ENCODE measurements at places on chromosomes 4 and X.

DNA sequence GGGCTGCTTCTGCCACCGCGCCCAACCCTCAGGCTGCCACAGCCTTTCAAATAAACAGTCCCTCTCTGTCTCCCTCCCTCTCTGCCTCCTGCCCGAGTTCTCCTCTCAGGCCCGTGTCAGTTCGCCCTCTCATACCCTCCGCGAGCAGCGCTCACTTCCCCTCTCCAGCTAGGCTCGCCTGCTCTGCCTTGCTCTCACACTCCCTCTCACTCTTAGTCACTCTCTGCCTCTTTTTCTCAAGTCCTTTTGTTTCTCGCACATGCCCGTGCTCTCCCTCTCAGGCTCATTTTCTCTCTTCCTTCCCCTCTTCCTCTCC is 3.2 kb downstream of the EFNB1 start:
- peak; percentile 40 for DNase-seq

GRCh38 chrX:7272346-7272745 is 124.4 kb upstream of the PUDP start:
- DNase-seq: no peak

- peak; percentile 76 for DNase-seq
Observed at GRCh38 chrX:120462370-120462769, 6.7 kb downstream of the LAMP2 start.

DNA sequence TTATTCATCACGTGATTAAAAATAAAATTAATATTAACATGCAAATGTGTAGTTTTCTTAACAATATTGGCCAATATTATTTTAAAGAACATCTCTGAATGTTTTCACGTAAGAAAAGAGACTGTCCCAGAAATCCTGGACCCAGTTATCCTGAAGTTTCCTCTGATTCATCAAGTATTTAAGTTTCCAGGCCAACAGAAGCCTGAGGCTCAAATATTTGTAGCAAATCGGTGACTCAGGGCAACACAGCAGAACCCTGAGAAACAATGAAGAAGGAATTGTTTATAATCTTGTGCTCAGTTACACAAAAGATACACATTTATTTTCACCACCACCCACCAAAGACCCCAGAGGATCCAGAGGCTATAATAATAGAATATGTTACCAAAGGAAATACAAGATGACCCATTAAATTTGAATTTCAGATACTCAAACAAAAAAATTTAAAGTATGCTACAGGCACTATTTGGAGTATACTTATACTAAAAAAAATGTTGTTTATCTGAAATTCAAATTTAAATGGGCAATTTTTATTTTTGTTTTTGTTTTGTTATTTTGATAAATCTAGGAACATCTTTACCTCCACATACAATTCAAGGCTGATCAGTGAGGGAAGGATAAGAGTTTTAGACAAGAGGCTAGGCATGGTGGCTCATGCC is 33.9 kb upstream of the SLC7A11 start:
- DNase-seq: no peak

DNA sequence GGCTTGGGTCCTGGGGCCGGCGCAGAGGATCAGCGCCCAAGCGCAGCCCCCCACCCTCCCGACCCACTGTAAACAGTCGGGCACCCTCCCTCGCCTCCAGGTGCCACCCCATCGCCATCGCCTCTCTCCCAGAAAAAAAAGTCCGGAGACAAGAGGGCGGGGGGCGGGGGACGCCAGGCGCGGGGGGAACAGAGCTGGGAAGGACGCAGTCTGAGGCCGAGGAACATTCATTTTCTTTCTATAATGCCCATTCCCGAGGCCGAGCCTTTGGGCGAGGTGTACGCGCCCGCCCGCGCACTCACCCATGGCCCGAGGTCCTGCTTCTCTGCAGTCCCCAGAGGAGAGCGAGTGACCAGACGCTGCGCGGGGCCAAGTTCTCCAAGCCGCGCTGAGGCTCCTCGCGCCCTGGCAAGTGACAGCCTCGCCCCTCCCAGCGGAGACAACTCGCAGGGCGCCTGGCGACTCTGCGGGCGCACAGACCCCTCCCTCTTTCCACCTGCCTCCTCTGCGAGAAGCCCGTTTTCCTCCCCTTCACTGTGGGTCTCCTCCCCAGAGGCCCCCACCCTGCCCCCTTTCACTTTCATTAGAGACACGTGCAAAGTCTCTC is 63.5 kb upstream of the WDR17 start:
- peak; percentile 23 for DNase-seq

GRCh38 chr4:67721770-67722597 is 21.0 kb upstream of the UBA6 start:
- DNase-seq: peak; percentile 97

GRCh38 chr4:141121101-141121500 is 12.2 kb downstream of the RNF150 start:
- no peak for DNase-seq

- no peak for DNase-seq
Observed at GRCh38 chrX:68988865-68989264, 160.0 kb downstream of the EFNB1 start.

GRCh38 chr4:109078724-109079123 is 223.7 kb downstream of the COL25A1 start:
- no peak for DNase-seq

DNA sequence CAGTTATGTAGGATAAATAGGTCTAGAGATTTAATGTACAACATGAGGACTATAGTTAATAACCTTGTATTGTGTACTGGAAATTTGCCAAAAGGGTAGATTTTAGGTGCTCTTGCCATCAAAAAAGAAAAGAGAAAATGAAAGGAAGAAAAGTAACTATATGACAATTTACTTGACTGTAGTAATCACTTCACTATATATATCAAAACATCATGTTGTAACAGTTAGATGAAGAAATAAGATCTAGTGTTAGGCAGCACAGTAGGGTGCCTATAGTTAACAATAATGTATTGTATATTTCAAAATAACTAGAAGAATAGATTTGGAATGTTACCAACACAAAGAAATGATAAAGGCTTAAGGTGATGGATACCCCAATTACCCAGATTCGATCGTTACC is 35.9 kb upstream of the AP1S2 start:
- peak; percentile 10 for DNase-seq

DNA sequence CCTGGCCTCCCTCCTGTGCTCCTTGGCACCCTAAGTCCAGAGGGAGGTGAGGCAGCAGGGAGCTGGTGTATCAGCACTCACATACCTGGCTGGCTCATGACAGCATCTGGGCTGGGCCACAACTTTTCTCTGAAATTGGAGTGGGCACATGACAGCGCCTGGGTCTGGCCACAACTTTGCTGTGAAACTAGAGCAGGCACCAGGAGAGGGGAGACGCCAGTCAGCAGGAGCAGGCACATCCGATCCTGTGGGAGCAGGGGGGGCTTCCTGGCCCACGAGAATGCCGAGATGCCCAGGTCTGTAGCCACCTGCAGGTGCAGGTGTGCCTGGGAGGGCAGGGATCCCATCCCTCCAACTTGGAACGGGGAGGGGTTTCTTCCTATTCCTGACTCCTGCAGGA is 69.7 kb upstream of the PPP3CA start:
- no peak for DNase-seq

GRCh38 chr4:83618991-83619645 is 83.2 kb downstream of the GPAT3 start:
- peak; percentile 81 for DNase-seq

- peak; percentile 88 for DNase-seq
Observed at GRCh38 chr4:68907245-68907644, 44.4 kb downstream of the UGT2A3 start.

GRCh38 chrX:79367907-79368306 is 773 bp upstream of the ITM2A start:
- peak; percentile 38 for DNase-seq

- DNase-seq: no peak
Observed at GRCh38 chr4:176453079-176453478, 133.3 kb downstream of the SPCS3 start.

DNA sequence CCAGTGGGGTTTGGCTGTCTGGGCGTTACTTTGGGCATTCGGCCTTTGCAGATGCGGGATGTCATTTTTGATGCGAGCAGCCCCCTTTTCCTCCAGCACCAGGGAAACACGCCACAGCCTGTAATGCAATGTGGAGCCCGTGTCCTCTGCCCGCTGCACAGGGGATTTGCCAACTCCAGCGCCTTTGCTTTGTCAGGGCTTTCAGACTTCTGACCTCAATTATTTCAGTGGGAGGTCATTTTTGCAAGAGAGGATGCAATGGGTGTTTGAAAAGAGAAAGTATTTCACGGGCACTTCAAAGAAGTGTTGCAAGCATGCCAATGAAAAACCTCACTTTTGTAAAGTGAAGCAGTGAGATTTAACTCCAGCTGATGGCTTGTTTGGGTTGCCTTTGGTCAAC is 11.5 kb downstream of the CLCN4 start:
- no peak for DNase-seq

- DNase-seq: no peak
Observed at GRCh38 chr4:114264877-114265291, 285.4 kb upstream of the ARSJ start.

- DNase-seq: no peak
Observed at GRCh38 chrX:1300449-1300848, 31.8 kb downstream of the CSF2RA start.

DNA sequence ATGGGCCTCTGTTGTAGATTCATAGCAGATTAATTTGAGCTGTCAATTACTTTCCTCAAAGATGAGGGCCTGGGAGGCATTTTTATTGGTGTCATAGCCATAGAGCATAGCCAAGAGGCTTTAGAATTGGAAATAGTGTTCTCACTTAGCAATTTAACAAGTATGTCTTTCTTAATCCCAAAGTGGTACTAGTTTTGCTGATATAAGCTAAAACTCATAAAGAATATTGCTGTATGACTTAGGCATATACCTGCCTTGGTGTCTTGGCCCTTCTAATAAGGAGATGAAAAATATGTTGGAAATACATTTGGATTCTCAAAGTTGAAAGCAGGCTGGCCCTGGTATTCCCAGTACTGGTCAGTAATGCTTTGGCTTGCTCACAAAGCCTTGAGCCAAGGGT is 221.5 kb upstream of the CXCL13 start:
- DNase-seq: no peak

GRCh38 chrX:46561824-46562657 is 11.5 kb upstream of the CHST7 start:
- DNase-seq: peak; percentile 6

- DNase-seq: peak; percentile 50
Observed at GRCh38 chr4:153438916-153439756, 27.0 kb upstream of the TMEM131L start.

GRCh38 chr4:123825596-123826291 is 429.1 kb downstream of the SPRY1 start:
- DNase-seq: no peak

DNA sequence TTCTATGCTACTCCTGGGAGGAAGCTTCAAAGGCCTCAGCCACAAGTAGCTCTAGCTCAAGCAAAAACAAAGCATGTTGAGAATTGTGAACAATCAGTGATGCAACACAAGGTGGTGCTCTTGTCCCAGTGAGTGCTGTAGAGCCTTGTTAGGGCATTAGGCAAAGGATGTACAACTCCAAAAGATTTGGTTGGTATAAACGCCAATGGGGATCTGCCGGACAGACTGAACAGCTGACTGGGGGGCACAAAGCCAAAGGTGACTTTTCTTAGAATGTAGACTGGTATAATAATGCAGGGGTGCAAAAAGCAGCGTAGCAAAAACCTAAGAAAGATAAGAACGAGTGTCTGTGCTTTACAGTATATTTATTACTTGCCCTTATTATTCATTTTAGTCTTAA is 62.6 kb upstream of the ALB start:
- DNase-seq: peak; percentile 84

GRCh38 chr4:80921441-80921840 is 109.1 kb upstream of the BMP3 start:
- DNase-seq: peak; percentile 18

DNA sequence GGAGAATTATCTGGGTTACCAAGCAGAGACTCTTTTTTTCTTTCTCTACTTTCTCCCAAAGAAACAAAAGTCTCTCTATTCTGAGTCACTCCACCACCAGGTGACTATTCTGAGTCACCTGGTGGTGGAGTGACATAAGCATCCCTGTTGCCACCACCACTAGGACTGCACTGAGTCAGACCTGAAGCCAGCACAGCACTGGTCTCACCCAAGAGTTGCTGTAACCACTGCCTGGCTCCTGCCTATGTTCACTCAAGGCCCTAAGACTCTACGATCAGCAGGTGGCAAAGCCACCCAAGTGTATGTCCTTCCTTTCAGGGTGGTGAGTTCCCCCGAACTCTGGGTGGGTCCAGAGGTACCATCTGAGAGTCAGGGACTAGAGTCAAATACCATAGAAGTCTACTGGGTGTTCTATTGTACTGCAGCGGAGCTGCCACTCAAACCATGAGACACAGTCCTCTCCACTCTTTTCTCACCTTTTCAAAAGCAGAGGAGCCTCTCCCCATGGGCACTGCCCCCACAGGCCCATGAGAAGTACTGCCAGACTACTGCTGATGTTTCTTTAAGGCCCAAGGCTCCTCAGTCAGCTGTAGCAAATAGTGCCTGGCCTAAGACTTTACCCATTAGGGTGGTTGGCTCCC is 209.6 kb upstream of the IRS4 start:
- DNase-seq: no peak

DNA sequence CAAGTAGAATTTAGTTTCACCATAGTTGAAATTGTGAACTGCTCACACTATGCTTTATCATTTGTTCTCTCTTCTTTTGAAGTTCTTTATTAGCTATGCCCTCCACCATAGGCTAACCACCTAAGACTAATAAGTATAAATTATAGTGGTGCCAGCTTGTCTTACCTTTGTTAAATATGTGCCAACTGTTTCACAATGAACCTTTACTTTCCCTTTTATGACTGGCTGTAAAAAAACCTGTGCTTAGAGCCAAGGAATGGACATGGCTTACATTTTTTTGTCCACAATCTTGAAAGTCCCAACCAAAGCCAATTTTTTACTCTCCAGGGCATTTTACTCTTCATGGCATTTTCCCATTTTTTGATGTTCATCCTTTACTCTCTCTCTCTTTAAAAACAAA is 123.5 kb upstream of the LEF1 start:
- DNase-seq: no peak

DNA sequence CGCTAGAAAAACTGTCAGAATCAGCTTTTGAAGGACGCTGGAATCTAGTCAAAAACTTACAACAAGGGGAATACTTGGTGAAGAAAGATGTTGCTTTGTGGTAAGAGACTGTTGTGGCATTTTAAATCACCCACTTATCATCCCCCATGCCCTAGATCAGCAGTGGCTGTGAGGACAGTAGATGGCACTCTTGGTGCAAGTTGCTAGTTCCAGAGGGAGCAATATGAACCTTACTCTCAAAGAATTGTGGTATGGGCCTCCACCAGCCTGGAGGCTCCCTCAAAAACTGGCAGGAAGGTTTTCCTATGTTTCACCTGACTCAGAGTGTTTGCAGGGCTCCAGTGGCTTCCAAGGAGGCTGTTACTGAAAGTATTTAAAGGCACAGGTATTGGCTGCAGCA is 37.7 kb upstream of the SLC16A2 start:
- peak; percentile 50 for DNase-seq

GRCh38 chr4:183257808-183258207 is 62.3 kb downstream of the CLDN22 start:
- no peak for DNase-seq

DNA sequence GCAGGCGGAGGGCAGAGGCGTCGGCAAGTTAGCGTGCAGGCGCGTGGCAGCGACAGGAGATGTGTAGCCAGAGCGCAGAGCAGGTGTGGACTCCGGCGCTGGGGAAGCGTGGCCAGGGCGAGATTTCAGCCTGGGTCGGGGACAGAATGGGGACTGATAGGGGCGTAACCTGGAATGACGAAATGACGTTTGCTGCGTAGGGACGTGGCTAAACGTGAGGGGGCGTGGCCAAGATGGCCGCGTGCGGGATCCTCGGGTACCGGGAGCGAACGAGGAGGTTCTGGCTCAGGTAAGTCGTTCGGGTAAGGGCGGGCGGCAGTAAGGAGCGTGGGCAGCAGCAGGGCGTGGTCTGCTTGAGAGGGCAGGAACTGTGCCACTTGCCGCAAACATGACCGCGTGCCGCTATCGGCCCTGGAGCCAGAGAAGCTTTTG is 10.9 kb upstream of the CLTRN start:
- no peak for DNase-seq

GRCh38 chr4:18039113-18039512 is 17.6 kb upstream of the LCORL start:
- DNase-seq: no peak
